ENCODE measurements at places on chromosomes 5 and 9.

DNA sequence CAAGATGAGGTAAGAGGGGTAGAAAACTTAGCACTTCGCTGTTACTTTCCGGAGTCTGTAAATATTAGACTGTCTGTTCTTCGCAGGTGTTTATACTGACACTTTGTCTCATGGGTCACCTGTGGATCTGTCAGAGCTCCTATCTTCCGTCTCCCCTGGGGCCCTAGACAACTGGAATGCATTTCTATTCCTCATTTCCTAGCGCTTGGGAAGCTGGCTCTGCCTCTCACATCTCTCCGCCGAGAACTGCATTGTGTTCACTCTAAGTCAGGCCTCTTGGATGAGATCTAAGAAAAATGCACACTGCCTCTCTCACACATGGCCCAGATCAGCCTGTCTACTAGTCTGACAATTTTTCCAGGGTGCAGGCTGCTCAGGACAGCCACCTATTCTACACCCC, 39.5 kb downstream of the PCA3 start:
- no peak for DNase-seq

GRCh38 chr5:128395073-128395472, 143.0 kb downstream of the FBN2 start:
- no peak for DNase-seq

- DNase-seq, result no peak
Measured at GRCh38 chr9:116288658-116289057, 135.1 kb downstream of the PAPPA start.

DNA sequence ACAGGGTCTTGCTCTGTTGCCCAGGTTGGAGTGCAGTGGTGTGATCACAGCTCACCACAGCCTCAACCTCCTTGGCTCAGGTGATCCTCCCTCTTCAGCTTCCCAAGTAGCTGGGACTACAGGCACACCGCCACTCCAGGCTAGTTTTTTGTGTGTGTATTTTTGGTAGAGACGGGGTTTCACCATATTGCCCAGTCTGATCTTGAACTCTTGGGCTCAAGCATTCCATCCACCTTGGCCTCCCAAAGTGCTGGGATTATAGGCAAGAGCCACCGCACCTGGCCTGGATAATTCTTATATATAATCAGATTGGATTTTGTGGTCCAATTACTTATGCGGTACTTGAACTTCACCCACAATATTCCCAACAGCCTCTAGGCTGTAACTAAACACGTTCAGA, 19.8 kb downstream of the CCDC69 start:
- no peak for DNase-seq

- no peak for DNase-seq
Measured at GRCh38 chr9:91951944-91952520, 2.0 kb upstream of the ROR2 start.

Measured in NCI-H510A treated with DMSO at 0.1 percent for 48 hours (cell line).